ENCODE measurements at places on chromosomes 13 and 19. TPM values are rescaled to one million over a fixed set of nuclear protein-coding genes. Genes with fewer than 3 reads are reported as not detected.

DNA sequence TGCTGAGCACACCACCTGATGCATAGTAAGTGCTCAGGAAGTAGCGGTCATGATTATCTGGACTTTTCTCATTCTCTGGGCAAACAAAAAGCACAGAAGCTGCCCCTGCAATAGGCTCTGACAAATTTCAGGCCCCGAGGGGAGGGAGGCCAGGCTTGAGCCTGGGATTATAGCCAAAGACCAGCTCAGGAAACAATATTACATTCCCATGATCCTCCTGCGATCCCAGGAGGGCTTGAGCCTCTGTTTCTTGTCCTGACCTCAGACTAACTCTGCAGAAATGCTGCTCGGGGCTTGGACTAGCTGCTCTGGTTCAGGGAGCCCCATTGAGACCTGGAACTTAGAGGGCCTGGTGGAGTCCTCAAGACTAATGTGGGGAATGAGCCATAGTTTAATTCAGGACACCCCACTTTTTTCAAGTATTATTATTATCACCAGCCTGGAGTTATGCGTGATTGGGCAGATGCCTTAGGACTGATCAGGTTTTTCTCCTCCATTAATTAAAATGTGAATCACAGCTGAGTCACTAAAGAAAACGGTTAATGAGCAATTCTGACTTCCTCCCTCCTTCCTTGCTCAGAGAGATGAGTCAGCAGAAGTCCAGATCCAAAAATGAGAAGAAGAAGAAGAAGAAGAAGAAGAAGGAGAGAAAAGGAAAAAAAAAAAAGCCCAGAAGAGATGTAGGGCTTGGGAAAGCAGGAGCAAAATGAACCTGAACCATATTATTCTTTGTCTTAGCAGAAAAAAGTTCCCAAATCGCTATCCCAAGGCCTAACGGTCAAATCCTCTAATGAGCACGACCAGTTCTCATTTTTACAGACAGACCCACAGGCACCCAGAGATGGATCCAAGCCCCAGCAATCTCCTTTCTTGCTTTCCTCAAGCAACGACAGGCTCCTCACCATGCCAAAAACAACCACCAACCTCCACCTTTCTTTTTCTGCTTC, 107.2 kb downstream of the CACNA1A start:
- H3K4me1 ChIP-seq: no peaks in the 10 kb centered on the region
- H3K27ac ChIP-seq: no peak overlapping the region
- no peaks in the 10 kb centered on the region for H3K36me3 ChIP-seq
- DNase-seq: no peak

GRCh38 chr13:96020155-96020575, 33.0 kb downstream of the UGGT2 start:
- H3K36me3 ChIP-seq: peaks cover 12% of the 10 kb centered on the region
- H3K4me3 ChIP-seq: no peak overlapping the region
- H3K27ac ChIP-seq: no peak overlapping the region
- no peak for DNase-seq
- H3K4me1 ChIP-seq: no peaks in the 10 kb centered on the region

The DUXA gene
- total RNA-seq: not detected

The CACNG6 gene
- total RNA-seq: not detected

All from right atrium auricular region (tissue), 2 donors.